ENCODE measurements at places on chromosomes 2 and 18.

GRCh38 chr2:123644053-123644452, 381.0 kb upstream of the CNTNAP5 start:
- no peak for DNase-seq

GRCh38 chr2:143264851-143265250, 135.6 kb downstream of the ARHGAP15 start:
- DNase-seq = peak; percentile 98

- peak; percentile 46 for DNase-seq
Measured at GRCh38 chr2:118123561-118124232, 35.4 kb downstream of the INSIG2 start.

DNA sequence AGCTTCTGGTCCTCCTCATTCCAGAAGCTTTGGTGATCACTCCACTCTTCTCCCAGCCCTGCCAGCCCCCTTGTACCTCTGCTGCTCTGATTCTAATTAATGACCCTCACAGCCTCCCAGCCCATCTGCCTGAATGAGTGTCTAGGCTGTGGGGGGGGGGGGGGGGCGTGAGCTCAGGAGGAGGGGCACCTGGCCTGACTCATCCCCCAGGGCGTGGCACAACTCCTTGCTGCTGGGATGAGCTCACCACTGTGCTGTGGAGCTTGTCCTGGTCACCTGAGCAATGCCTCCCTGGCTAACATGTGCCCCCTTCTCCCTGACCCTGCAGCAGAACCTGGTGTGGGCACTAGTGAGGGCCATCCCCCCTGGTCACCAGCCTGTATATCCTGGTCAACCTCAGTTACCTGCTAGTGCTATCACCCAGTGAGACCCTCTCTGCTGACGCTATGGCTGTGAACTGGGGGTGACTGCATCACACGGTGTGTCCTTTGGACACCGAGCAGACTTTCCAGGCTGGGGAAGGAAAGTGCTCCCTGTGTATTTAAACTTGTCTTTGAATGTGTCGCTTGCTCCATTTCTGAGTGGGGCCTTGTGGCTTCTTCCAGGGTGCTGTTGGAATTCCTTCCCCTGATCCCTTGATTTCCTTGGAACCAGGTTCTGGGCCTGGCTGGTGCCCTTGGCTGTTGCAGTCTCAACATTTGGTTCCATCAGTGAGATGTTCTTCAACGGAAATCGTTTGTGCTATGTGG, 41.5 kb upstream of the PUM2 start:
- no peak for DNase-seq

GRCh38 chr2:216006164-216006663, 7.1 kb downstream of the MREG start:
- DNase-seq = no peak

- no peak for DNase-seq
Measured at GRCh38 chr2:202079310-202079709, 6.3 kb downstream of the KIAA2012 start.

DNA sequence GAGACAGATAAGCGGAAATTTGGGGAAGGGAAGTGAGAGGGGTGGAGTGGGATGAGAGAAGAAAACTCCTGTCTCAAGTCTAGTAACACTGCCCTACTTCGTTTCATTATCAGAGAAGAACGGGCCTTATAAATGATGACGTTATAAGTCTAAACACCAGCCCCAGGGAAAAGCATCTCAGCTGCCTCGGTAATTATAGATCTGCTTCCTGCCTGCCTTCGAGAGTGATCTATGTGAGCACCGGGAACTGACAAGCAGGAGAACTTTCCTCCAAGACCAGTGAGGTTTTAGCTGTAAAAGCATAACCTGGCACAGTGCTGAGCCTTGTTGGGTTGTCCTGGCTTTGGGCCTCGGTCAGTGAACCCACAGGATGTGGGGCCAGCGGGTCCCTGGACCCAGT, 227.9 kb upstream of the SIX2 start:
- DNase-seq = no peak

GRCh38 chr18:74635224-74635975, 37.7 kb downstream of the ZNF407 start:
- no peak for DNase-seq

- DNase-seq = peak; percentile 87
Measured at GRCh38 chr2:238518172-238518820, 91.6 kb downstream of the ASB1 start.

GRCh38 chr2:144415386-144415785, 104.5 kb downstream of the ZEB2 start:
- DNase-seq = no peak

DNA sequence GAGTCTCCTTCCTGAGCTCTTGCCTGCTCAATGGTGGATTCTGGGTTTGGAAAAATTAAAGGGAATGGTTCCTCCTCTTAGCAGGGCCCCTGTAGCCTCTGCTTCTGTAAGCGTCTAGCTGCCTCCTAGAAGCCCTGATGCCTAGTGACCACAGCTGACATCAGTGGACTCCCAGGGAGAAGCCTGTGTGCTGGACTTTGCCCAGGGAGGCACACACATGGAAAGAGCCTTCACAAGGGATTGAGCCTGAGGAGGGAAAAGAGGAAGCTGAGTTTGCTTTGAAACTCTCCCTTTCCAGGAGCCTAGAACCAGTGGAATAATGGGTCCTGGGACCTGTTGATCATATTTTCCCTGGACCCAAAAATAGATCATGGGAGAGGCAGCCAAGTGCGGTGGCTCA, 1.4 kb upstream of the CFAP65 start:
- no peak for DNase-seq

DNA sequence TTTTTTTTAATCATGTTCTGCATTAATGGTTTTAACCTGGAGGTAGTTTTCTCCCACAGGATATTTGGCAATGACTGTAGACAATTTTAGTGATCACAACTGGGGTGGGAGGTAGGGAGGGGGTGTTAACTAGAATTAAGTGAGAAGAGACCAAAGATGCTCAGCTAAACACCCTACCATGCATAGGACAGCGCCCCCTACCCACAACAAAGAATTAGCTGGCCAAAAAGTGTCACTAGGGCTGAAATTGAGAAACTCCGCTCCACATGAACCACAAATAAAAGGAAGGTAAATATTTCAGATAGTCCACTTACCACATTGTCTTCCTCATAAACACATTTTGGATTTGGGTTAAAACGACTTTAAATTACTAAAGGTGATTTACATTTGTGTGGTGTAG, 942.6 kb downstream of the SUCLG1 start:
- DNase-seq = no peak

DNA sequence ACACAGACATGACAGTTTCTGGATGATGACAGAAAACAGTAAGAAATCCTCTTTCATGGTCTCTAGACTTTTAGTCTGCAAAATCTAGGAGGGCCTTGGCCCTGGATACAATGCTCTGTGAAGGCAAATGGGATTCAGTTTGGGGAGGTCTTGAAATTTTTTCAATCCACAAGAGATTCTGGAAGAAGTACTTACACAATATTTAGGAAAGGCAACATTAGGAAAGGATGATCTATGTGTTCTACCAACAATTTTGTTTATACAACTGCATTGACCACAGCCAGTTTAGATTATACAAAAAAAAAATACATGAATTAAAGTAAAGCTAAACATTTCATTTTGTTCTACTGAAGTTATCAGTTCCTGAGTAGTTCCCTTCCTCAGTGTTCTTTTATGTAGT, 208.0 kb downstream of the SRBD1 start:
- DNase-seq = peak; percentile 47

DNA sequence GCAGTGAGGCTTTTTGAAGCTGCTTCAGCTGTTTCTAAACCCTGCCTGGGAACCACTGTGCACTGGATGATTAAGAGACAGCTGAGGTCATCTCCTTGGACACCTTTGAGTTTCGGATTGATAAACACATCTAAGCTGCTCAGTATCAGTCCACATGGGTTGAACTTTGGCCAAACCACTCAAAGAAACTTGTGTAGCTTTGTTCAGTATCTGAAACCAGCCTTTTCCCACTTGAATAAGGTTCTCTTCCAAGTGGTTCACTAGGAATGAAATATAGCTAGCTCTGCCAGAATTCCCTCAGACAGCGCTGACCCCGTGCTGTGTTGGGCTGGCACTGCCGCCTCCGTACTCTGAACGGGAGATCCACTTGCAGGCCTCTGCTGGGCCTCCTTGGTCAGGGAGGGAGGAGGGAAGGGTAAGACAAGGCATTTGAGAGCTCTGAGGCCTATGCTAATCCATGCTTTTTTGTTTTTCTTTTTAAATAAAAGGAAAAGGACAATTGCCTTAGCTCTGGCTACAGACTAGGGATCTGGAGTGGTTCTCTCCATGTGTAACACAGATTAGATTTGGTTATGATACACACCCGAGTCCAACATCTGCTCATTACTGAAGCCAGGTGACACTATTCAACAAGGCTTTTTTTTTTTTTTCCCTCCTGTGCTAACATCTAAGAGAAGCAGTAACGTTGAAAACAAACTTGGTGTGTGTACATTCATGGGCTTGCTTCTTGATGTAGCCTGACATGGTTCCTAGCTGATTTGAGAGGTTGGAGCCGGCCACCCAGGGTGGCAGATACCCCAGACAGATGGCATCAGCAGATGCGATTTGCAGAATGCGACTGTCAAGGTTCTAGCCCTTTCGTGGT, 67.7 kb downstream of the NCK2 start:
- DNase-seq = peak; percentile 21

DNA sequence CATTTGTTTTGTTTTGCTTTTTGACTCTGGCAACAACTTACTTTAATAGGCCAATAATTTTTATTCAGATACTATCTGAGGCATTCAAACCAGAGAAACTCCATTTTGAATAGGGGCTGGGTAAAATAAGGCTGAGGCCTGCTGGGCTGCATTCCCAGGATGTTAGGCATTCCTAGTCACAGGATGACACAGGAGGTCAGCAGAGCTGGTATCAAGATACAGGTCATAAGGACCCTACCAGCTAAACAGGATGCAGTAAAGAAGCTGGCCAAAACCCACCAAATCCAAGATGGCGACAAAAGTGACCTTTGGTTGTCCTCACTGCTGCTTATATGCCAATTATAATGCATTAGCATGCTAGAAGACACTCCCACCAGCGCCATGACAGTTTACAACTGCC, 102.2 kb upstream of the XPO1 start:
- no peak for DNase-seq

DNA sequence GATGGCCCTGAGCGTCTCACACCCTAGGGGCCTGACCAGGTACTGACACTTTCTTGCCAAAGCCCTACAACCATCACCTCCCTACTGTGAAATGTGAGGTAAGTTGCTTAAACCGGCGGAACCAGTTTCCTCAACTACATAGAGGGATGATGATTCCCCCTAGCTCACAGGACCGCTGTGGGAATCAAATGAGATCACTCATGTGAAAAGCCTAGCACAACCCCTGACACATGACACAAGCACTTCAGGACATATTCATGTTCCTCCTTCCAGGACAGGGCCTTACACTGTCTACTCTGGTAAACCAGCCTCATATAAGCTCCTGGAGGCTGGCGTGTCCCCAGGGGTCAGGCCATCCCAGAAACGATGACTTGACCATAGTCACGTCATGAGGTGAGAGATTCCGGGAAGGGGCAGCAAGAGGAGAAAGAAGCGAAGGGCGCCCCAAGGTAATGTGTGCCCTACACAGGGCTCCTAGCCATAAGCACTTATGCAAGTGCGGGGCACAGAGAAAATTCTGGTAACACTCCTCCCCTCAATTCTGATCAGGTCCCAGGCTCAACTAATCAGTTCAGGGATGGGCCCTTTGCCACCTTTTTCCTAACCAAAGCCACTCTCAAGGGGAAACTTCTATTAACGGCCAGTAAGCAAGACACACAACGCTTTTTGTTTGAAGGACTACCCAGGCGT, 49.5 kb downstream of the C2orf42 start:
- DNase-seq = no peak

DNA sequence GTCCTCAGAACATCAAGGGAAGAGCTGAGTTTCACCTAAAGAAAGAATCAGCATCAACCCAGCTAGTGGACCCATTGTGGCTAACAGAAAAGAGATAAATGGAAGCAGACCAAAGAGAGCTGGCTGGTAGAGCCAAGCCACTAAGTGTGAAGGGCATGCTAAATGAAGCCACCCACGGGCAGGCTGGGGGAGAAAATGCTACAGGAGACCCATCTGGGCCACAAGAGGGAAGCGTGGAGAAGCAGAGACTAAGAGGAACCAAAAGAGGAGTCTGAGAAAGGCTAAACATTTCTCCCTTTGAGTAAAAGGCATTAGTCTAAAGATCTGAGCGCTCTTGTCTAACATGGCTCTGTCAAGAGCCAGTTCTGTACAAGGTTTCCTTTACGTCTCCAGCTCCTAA, 15.8 kb downstream of the CWC22 start:
- DNase-seq = no peak

DNA sequence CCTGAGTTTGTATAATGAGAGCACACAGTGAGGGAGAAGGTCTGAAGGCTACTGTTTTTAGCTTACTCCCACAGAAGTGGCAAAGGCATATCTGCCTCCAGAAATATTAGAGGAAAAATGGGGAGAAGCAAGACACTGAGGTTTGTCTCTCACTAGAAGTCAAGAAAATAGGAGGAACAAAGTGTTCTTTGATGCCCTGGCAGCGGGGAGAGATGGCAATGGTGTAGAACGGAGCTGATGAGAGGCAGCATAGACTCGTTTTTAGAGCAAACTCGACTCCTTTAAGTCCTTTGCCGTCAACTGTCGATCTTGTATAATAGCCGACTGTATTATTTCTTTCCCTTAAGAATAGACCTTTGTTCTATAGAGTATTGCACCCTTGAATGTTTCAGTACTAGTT, 73.8 kb downstream of the ANKRD44 start:
- DNase-seq = no peak

GRCh38 chr2:53515435-53516332, 251.9 kb upstream of the CHAC2 start:
- no peak for DNase-seq

DNA sequence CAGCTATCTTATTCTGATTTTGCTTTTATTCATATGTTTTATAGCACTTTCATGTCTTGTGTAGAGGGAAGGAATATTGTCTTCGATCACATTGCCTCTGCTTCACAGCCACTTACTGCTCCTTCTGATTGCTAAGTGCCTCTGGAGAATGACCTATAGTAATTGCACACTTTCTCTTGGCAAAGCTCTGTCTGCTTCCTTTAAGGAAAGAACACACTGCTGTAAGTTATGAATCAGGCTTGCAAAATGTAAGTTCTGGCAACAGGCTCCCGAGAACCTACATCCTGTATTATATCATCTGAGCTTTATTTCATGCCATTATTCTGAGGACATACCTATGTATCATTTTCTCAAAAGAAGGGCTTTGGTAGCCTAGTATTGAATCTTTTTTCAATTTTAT, 170.7 kb downstream of the ZNF804A start:
- DNase-seq = peak; percentile 77

GRCh38 chr2:2007551-2008501, 263.5 kb upstream of the PXDN start:
- DNase-seq = no peak

DNA sequence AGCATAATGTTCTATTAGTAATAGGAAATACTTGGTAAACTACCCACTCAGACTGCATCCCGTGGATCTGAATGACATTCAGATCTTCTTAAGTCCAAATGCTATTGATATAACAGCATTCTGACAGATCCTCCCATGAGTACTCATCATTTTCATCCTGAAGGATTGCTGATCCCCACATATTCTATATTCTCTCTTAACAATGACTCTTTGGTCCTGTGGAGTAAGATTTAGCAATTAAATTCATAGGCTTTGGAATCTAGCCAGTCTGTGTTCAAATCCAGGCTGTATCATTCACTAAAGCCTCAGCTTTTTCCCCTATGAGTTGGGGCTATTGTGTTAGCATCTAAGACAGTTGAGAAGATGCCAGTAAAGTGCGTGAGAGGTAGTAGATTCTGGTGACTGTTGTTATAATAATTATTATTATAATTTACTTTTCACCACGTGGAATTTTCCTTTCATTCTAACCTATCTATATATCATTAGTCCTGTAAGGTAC, 591.3 kb upstream of the SYT4 start:
- no peak for DNase-seq

GRCh38 chr18:56083523-56084287, 495.7 kb upstream of the TCF4 start:
- DNase-seq = no peak
